ENCODE measurements at places on chromosomes 2 and 18.

DNA sequence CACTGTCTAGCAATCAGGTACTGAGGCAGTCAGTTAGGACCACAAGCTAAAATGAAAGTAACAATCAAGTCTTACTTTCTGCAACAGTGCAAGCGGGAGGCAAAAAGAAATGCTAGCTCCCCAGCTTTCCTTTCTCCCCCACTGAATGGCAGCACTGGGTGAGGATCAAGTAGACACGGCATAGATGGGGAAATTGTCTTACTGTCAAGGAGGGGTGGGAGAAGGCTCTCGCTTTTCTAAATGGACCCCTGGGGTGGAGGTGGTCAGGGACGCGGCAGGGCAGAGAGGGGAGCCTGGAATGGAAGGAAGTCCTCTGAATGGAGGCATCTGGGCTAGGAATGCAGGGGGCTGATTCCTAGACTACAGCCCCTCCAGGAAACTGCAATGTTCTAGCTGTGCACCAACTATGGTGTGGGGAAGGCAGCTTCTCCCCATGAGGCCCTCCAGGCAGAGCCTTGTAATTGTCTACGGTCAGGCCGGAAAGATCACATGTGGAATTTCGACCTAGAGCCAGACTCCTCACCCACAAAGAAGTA lies 24.3 kb downstream of the METTL8 start:
- DNase-seq = no peak

DNA sequence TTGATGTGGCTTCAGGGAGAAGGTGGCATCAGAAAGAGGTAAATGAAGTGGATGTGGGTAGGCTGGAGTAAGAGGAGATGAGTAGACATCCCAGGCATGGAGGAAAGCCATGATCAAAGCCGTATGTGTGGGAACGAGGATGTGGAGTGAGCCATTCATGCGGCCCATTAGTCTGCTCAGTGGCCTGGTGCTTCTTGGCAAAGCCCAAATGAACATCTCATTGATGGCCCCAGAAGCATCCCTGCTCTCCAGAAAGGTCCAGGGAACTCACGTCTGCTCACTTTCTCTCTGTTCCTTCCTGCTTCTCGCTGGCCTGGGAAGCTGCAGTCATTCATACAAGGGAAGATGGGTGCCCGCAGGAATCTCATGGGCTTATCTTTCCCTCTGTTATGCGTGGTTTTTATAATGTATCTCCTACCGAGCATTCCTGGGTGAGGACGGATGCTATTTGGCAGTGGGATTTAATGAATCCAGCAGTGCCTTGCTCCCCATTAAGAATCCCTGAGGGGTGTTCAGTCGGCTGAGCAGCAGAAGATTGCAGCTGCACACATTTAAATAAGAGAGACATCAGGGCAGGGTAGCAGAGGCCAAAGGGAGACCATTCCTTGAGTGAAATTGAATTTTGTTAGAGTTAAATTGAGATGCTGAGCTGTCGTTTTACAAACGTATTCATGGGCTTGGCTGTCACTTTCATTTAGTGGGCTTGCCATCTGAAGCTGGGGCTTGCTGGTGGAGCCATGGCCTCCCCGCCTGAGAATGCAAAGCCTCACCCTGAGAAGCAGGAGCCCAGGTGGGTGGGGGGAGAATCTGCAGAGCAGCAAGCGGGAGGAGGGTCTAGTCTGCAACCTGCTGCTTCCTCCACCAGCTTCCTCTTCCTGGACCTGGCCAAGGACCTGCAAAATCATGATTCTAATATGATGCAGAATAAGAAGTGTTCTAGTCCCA lies 64.5 kb downstream of the LYPD1 start:
- no peak for DNase-seq

- DNase-seq = no peak
Observed at GRCh38 chr2:119389615-119390306, 23.0 kb downstream of the DBI start.

GRCh38 chr2:216922175-216922780 lies 62.4 kb upstream of the TNP1 start:
- no peak for DNase-seq

- DNase-seq = no peak
Observed at GRCh38 chr2:73937899-73938298, 11.2 kb downstream of the DGUOK start.

DNA sequence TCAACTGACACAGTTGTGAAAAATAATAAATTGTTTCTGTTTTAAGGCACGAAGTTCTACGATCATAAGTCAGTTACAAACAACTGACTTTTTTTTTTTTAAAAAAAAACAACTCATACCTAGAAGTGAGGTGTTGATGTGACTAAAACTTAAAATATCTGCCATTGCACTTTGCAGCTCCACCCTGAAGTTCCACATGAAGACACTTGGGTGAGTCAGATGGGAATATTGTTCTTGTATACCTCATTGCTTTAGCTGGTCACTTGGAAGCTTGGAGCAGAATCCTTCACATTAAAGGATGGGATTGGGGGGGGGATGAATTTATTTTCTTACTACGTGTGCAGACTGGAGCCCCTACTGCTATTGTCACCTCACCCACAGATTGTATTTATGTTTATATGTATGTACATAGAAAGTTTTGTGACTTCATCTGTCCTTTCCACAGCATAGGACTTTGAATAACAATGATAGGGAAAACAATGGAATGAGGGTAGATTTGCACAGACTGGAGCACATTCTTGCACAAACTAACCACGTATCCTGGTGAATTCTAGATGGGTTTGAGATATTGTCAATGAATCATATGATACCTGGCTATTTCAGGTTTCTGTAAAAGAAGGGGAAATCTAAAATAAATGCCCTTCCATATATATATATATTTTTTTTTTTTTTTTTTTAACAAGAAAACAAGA lies 57.9 kb upstream of the ARHGAP15 start:
- DNase-seq = no peak

DNA sequence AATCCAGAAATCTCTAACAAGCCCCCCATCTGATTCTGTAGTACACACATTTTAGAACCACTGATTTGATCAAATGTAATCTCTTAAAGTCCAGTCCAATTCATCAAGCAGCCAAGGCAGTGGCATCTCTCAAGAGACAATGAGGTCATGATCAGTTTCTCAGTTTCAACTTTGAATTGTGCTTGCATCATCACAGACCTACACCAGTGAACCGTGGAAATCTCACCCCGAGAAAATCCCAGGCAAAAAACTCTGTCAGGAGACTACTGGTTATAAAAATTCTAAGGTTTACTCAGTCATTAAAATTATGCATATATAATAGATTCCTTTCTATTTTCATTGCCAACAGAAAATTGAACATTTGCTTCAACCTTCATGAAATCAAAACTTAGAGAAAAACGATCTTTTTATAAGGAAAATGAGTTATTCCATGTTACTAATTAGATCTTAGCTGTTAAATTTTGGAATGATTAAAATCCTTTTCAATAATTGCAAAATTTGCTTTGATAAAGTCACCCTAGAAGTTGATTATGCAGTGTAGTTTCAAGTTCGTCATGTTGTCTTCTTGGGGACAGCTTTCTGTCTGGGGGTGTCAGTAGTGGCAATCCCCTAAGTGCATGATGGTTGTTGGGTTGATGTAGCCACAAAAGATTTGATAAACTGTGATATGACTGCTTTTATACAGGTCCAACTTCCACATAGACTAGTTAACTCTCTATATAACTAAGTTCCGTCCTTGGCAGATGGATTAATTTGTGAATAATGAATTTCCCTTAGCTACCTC lies 235.0 kb downstream of the CAMKMT start:
- DNase-seq = no peak

DNA sequence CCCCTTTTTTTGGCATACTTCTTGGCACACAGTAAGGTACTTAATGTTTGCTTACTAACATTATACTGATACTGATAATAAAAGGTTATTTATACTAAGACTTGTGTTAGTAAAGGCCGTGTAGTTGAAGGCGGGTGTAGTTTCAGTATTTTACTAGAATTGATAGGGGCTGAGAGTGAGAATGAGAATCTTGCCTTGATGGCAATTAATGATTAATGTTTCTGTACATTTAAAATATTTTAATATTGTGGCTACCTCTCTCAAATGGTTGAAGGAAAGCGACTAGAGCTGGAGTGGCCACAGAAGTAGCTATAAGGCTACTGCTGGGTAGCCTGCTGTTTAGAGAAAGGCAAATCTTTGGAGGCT lies 29.3 kb downstream of the PELI1 start:
- no peak for DNase-seq

GRCh38 chr2:241902357-241902991 lies 32.9 kb downstream of the RTP5 start:
- DNase-seq = no peak

DNA sequence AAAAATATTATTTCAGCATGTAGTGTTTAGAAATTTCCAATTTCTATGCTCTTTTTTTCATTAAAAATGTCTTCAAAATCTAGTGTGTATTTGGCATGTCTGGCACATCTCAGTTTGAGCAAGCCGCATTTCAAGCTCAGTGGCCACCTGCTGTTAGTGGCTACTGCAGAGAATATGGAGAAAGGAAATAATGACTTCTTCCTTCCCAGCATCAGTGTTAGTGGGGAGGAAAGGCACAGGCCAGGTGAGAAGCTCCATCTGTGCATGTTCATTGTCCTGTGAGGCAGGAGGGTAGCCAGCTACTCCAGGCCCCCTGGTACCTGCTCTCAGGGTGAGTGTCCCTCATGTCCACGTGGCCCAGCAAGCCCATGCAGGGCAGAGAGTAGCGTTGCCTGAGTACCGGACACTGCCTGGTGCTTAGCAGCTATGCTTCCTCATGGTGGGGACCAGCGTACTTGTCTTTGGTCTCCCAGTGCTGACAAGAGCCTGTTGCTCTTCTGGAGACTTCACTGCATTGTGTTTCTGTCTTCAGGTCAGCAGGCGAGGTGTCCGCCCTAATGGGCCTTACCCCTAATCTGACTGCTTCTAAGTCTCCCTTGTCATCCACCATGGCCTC lies 67.4 kb upstream of the CHMP1B start:
- no peak for DNase-seq

GRCh38 chr18:57547260-57547659 lies 39.2 kb downstream of the FECH start:
- no peak for DNase-seq

DNA sequence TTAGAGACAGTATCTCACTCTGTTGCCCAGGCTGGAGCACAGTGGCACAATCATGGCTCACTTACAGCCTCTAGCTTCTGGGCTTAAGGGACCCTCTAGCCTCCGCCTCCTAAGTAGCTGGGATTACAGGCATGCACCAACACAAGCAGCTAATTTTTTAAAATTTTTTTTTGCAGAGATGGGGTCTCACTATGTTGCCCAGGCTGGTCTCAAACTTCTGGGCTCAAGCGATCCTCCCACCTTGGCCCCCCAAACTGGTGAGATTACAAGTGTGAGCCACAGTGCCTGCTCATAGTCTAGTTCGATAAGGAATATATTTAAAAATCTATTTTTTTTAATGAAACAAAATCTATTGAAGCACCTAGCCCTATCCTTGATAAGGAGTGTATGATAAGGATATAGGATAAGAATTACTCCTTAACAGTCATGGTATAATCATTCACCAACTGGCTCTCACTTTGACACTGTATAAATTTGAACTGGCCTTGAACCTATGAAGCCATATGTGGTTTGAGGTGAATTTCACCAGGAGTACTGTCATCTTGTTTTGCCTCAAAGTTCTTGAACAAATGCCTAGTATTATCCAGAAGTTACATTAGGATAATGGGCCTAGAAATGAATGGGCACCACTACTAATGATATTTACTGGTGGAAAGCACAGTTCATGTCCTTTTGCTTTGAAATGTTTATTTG lies 71.1 kb downstream of the EXOC6B start:
- no peak for DNase-seq
